ENCODE measurements at places on chromosomes 6 and 20.

GRCh38 chr20:57866250-57867106 is 156.7 kb upstream of the PMEPA1 start:
- DNase-seq: no peak

GRCh38 chr6:83873869-83874268 is 14.4 kb downstream of the CYB5R4 start:
- DNase-seq: no peak

- DNase-seq: no peak
These were observed 170.2 kb downstream of the THBS2 start for GRCh38 chr6:169083508-169083874.

DNA sequence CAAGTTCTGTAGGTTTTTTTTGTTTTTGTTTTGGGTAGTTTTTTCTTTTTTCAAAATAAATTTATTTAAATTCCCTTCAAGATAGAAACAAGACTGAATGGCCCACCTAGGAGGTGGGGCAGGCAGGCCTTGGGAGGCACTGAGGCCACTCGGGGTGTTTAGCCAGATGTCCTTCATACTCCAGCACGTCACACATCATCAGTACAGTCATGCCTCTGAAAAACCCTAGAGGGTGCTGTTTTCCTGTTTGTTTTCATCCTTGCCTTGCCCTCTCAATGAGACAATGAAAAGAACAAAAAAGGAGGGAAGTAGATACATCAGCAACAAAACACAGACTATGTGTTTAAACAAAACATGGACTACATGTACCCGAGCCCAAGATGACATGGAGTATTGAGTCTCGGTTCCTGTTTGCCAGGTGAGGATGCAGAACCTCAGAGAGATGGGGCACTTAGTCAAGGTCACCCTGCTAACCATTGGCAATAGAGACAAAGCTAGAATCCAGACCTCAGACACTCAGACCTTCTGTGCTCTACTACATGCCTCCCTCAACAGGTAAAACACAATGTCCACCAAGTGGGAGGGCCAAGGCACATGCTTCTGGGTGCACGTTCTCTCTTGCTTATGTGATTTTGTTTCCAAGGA is 26.8 kb upstream of the CLIC5 start:
- DNase-seq: peak; percentile 47

- DNase-seq: no peak
These were observed 23.0 kb downstream of the C6orf89 start for GRCh38 chr6:36908747-36909146.

DNA sequence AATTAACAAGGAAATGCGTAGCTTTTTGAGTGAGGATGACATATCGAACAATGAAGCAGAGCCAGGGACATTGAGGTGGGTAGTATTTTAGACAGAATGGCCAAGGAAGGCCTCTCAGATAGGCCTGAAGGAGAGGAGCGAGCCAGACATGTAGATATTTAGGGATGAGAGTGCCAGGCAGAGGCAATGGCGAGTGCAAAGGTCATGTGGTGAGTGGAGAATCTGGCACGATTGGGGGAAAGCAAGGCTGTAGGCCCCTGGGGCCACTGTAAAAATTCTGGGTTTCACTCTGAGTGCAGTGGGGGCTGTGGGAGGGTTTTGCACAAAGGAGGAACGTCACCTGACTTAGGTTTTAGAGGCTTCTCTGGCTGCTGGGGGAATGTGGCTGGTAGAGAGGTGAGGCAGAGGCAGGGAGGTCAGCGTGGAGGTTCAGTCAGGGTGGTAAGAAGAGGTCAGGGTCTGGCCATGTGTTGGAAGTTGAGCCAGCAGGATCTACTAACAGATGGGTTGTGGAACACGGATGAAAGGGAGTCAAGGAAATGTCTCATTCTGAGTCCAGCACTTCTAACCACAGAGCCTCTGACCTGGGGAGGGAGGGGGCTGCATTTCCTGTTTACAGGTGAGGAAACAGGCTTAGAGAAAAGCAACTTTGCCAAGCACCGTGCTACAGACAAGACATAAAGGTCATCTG is 11.3 kb downstream of the SIRPA start:
- no peak for DNase-seq

DNA sequence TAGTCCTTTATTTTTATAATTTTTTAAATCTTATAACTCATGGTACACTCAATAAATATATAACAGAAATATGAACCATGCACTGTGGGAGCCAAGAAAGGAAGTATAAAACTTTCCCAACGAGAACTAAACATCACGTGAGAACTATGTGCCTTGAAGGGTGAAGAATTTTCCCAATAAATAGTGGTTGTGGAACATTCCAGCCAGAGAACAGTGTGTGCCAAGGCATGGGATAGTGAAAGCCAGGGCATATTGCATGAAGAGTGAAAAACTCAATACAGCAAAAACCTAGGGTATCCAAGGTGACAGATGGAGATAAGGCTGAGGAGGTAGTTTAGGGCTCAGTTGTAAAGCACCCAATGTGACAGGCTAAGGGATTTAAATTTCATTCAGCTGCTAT is 86.1 kb downstream of the SIM1 start:
- DNase-seq: no peak

- no peak for DNase-seq
These were observed 125.7 kb upstream of the SSTR4 start for GRCh38 chr20:22909436-22909835.

DNA sequence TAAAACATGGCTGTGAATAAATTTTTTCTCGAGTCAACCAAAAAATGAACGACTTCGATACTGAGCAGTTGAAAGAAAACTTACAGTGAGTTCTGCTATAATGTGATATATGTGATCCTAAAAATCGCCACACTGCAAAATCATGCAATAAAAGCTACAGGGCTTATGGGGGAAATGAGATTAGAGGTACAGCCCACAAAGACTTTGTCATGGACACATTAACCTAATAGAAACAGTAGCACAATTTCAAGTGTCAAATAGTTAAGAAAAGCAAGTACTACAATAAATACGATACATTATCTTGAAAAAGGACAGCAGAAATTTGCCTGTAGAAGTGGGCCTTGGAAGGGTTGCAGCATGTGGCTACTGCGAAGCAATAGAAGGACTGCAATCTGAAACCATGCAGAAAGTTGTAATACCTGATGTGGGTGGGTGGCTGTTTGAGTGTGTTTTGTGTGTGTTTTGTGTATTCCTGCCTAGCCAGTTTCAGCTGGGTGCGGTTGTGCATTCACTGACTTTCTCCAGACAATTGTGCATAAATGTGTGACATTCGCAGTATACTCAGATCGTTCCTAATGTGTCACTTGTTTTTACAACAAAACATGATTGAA is 79.1 kb downstream of the RPP40 start:
- DNase-seq: no peak

GRCh38 chr6:164409309-164410009 is 899.9 kb downstream of the C6orf118 start:
- DNase-seq: no peak

GRCh38 chr6:33708516-33709204 is 2.8 kb downstream of the UQCC2 start:
- DNase-seq: no peak

GRCh38 chr20:59334651-59335300 is 34.4 kb downstream of the EDN3 start:
- no peak for DNase-seq

DNA sequence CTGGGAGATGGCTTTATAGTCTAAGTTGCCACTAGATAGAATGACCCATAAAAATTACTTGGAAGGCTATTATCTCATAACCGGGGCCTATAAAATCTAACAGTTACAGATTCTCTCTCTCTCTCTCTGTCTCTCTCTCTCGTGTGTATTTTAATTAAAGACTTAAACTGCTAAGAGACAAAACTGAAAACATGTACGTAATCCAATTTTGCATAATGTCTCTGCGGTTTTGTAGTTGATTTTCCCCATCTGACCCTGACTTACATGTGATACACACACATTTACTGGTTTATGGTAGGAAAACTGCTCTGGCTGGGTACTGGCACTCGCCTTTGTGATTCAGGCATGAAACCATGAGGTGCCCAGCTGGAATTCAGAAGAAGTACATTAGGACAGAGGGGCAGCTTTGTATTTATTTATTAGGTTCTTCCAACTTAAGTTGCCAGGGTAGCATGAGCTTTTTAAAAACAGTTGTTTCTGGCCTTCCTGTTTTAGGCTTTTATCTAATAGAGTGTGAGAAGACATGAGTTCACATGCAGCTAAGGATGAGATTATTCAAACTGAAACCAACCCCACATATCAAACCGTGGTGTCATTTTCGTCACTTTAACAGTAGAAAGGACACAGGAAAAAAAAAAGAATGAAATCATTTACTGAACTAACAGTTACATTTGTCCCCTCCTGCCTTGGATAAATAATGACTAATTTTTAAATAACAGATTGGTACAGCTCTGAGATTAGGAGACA is 182.5 kb downstream of the GMPR start:
- peak; percentile 81 for DNase-seq

- no peak for DNase-seq
These were observed 8.5 kb upstream of the SRC start for GRCh38 chr20:37337208-37337991.

DNA sequence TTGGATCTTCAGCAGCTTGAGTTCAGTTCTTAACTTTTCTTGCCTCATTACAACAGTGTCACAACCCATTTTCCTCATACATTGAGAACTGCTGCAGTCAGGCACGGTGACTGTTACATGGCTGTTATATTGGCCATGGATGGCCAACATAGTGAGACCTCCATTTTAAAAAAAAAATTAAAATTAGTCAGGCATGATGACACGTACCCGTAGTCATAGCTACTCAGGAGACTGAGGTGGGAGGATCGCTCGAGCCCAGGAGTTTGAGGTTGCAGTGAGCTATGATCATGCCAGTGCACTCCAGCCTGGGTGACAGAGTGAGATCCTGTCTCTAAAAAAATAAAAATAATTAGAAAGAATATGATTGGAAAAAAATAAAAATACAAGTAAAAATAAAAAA is 9.9 kb upstream of the MMP24 start:
- DNase-seq: no peak

GRCh38 chr6:33840048-33840926 is 36.5 kb upstream of the MLN start:
- peak; percentile 91 for DNase-seq

GRCh38 chr6:21596145-21596948 is 2.8 kb downstream of the SOX4 start:
- peak; percentile 27 for DNase-seq

DNA sequence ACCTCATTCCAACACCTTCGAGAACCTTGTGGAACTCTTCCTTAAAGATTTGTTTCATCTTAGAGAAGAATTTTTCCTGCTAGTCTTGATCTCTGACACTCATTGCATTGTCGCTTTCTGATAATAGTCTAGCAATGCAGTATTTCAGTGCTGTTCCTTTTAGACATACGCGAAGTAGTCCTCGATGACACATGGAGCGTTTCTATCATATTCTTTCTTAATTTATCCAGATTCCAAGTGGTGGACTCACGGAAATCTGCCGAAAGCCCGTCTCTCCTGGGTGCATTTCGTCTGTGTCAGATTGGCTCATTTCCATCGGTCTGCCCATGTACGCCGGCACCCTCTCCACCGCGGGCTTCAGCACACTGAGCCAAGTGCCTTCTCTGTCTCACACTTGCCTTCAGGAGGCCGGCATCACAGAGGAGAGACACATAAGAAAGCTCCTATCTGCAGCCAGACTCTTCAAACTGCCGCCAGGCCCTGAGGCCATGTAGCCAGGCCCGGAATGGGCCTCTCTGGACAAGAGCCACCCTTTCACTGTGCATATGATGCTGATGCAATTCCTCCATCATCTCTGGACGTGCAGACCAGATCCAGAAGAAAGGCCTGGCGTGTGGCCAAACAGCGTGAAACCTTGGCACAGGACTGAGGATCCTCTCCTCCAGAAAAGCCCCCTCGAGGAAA is 198.6 kb upstream of the UST start:
- no peak for DNase-seq

GRCh38 chr6:366389-367297 is 24.9 kb upstream of the IRF4 start:
- DNase-seq: no peak

DNA sequence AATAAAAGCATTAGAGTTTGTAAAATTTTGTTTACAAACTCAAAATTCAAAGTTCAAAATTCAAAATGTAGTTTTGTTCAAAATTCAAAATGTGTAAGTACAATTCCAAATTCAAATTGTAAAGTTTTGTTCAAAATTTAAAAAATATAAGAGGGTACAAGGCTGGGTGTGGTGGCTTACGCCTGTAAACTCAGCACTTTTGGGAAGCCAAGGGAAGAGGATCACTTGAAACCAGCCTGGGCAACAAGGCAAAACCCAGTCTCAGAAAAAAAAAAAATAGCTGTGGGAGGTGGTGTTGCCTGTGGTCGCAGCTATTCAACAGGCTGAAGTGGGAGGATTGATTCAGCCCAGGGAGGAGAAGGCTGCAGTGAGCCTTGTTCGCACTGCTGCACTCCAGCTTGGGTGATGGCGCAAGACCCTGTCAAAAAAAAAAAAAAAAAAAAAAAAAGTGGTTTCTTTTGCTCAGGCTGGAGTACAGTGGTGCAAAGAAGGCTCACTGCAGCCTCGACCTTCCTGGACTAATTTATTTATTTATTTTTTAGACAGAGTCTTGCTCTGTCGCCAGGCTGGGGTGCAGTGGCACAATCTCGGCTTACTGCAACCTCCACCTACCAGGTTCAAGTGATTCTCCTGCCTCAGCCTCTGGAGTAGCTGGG is 5.4 kb upstream of the ZBTB12 start:
- peak; percentile 39 for DNase-seq

GRCh38 chr6:36290668-36291620 is 21.1 kb downstream of the PNPLA1 start:
- DNase-seq: no peak

DNA sequence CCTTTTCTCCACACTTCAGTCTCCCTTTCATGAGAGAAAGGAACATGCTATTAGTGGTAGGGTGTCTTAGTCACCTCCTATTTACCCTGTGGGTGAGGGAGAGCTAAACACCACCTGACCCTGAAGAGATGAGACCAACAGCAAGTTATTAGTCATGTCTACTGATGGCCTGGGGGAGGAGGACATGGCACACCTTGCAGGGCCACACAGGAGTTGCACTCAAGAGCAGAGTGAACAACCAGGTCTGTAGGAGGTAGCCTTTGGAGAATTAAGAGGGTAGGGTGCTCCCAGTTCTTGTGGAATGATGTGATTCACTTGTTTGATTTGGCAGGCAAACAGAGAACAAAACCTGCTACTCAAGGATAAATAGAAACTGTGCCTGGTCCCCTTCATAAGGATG is 82.7 kb upstream of the FABP7 start:
- no peak for DNase-seq

- DNase-seq: no peak
These were observed 84.8 kb upstream of the HDAC2 start for GRCh38 chr6:114055763-114056162.

DNA sequence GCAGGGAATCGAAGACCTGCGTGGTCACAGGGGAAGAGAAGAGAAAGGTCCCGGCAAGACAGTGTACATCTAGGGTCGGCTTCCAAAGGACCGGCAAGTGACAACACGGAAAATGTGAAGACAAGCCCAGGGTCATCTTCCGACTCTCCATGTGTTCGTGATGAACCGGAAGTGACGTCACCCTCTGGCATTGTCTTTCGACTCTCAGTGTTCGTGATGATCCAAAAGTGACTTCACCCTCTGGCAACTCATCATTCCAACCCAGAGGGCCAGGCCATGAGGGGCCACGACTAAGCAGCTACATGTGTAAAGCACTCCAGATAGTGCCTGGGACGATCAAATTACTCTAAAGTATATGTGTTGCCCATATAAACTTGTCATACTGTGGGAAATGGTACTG is 290.8 kb downstream of the THBS2 start:
- no peak for DNase-seq

- DNase-seq: no peak
These were observed 4.5 kb downstream of the BCAS4 start for GRCh38 chr20:50799176-50799889.

- DNase-seq: peak; percentile 86
These were observed 9.2 kb downstream of the SLCO4A1 start for GRCh38 chr20:62651285-62652021.
